ENCODE measurements at places on chromosomes 2 and 18. TPM values are rescaled to one million over a fixed set of nuclear protein-coding genes. Genes with fewer than 3 reads are reported as not detected.

DNA sequence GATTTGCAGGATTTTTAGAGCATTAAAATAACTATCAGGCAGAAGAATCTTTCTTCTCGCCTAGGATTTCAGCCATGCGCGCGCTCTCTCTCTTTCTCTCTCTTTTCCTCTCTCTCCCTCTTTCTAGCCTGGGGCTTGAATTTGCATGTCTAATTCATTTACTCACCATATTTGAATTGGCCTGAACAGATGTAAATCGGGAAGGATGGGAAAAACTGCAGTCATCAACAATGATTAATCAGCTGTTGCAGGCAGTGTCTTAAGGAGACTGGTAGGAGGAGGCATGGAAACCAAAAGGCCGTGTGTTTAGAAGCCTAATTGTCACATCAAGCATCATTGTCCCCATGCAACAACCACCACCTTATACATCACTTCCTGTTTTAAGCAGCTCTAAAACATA, 137.0 kb downstream of the MEIS1 start:
- DNase-seq, result no peak

DNA sequence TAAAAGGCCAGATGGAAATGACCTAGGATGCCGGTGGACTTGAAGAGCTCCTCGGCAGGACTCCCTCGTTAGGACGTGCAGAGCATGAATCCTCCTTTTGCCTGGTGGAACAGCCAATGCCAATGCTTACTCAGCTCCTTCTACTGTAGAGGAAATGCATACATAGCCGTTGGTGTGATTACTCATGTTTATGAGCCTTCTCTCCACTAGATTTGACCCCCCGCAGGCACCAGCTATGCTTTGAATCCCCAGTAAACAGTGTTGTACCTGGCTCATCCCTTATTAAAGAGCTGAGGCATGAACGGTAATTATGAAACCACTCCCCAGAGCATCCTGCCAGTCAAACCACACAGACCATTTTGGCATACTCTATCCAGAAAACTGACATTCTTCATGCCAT, 172.8 kb downstream of the ANTXR1 start:
- DNase-seq, result no peak

DNA sequence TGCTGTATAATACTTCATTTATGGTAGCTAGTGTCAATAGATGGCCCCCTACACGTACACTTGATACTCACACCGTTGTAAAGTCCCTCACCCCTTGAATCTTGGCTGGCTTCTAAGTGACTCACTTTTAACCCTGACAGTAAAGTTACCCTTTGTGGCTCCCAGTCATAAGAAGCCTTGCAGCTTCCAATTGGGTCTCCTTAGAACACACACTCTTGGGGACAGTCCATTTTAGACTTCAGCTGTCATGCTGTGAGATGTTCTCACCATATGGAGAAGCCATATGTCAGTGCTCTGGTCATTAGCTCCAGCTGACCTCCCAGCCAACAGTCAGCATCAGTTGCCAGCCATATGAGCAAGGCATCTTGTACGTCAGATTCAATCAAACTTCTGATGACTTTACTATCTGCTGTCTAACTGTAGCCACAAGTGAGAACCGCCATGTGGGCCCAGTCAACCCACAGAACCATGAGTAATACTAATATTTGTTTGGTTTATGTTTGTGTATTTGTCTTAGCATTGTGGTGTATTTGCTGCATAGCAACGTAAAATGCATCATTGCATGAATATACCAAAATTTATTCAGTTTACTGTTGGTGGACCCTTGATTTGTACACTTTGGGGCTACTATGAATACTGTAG, 68.3 kb downstream of the PTPN4 start:
- no peak for DNase-seq

DNA sequence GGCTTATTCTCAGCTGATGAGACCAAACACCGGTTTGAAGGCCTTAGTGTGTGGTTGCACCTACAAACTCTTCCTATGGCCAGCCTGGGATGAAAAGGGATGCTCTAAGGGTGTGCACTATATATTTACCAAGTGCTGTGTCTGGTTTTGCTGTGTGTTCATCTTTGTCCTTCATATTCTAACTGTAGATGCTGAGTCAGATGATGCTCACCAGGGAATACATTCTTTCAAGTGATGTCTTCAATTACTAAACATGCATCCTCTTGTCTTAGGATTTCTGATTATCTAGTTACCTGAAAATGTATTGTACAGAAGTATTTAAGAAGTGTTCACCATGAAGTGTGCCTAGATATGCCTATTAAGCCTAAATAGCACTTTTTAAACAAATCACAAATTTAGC, 1111.6 kb upstream of the ZEB2 start:
- DNase-seq, result no peak

DNA sequence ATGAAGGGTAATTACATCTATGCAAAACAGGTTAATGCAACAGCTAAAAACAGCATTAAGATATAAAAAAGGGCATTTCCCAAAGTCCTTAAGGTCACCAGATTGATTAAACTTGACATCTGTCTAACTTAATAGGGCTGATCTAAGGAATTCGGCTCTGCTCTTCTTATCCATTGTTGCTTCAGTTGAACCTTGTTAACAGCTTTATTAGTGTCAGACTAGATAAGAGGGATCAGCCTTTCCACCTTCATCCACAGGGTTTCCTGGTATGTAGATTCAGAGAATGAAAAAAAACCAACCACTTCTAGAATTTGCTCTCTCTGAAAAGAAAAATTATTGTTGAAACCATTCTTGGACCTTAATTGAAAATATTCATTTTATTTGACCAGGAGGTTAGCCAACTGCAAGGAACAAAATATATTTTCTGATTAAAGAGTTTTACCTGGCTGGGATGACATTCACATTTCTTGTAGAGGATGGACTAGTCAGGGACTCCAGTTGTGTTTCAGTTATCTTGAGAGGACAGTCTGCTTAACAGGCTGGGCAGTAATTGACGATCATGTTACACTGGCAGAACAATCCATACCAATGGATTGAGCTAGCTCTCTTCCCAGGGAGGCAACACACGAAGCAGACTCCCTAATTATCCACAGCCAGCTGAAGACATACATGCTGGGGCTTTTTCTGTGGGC, 357.4 kb upstream of the ACVR2A start:
- DNase-seq, result no peak

GRCh38 chr18:79424008-79424565, 28.4 kb downstream of the NFATC1 start:
- DNase-seq, result no peak

The C2orf15 gene
- total RNA-seq, result 5.7 TPM

The MTA3 gene
- 59.6 TPM for total RNA-seq

The PASK gene
- 20.4 TPM for total RNA-seq
